NCI-H345 (cell line): ENCODE measurements at places on chromosomes 6 and 20.
A peak's percentile ranks its signal among the peaks of the same experiment; 100 is the strongest.

DNA sequence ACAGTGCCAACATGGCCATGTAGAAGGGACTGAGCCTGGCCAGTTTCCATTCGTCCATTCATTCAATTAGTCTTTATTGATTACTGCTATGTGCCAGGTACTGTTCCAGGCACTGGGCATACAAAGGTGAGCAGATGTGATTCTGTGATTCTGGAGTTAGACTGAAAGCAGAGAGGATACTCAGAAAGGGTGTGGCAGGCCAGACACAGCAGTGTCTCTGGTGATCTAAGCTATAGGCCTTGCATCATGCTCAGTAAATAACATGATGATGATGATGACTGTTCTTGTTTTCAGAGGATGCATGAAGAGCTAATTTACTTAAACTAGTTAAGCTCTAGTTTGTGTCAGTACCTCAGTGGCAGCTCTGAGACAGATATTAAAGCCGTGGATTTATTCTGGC, 31.4 kb upstream of the FUCA2 start:
- DNase-seq: no peak

GRCh38 chr20:64162239-64162910, 1.9 kb upstream of the MYT1 start:
- DNase-seq: no peak

DNA sequence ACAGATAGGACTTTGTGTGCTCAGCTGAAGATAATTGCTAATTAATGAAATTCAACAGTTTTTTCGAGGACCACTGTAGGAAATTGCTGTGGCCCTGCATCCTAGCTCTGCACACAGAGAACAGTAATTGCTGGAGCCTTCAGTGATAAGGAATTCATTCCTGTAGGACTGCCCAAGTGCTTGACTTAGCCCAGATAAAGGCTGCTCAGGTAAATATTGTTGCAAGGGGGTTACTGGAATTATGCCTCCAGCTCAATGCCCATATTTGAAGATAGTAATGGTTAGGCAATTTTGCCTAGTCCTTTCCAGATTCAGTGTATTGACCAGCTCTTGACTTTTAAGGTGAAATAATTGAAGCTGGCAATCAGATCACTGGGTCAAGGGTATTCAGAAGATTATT, 122.9 kb downstream of the SLC24A3 start:
- DNase-seq: no peak

- DNase-seq: no peak
These were observed 220.2 kb downstream of the UST start for GRCh38 chr6:148967011-148967520.

DNA sequence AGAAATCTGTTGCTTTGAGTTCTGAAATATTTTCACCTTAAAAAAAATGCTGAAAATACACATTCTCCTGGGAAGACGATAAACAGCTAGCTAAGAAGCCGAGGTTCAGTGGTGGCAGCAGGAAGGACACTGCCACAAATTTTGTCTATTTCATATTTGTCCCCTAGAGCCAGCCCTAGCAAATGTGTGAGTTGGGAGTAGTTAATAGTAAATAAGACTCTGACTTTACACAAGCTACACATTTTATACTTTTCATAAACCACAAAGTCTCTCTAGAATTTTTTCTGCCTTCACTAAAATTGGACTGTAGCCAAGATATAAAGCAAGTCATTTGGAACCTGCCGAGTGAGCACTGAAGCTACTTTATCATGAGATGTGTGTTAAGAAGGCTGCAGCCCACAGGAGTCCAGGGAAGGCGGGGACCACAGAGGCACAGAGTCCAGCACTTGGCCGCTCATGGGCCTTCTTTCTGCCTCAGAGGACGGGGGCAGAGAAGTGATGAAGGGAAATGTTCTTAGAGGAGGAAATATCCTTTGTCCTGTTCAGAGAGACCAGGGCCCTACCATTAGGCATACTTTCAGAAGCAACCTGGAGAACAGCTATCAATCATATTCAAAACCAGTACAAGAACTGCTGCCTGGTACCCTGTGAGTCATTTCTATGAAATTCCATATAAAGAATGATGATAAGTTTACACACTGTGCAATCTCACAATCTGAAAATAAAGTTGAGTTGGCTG, 241.7 kb upstream of the TAB2 start:
- peak; percentile 6 for DNase-seq

DNA sequence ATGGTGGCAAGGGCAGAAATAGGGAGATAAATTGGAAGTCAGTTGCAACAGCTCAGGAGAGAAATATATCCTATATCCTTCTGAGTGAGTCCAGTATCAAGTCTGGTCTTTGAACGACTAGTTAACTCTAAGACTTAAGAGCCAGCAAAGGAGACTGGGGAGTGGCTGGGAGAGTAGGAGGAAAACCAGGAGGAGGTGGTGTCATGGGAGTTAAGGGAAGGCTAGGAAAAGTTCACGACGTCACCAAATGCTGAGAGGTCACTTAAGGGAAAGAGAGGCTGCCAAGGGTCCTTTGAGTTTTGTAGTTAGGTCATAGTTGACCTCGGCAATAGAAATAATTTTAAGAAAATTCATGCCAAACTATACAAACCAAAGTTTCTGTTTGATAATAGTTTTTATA, 25.1 kb downstream of the ACOT13 start:
- DNase-seq: no peak

GRCh38 chr6:121868206-121868605, 432.8 kb downstream of the GJA1 start:
- DNase-seq: no peak

- DNase-seq: no peak
These were observed 29.4 kb upstream of the RNF8 start for GRCh38 chr6:37324131-37325033.

DNA sequence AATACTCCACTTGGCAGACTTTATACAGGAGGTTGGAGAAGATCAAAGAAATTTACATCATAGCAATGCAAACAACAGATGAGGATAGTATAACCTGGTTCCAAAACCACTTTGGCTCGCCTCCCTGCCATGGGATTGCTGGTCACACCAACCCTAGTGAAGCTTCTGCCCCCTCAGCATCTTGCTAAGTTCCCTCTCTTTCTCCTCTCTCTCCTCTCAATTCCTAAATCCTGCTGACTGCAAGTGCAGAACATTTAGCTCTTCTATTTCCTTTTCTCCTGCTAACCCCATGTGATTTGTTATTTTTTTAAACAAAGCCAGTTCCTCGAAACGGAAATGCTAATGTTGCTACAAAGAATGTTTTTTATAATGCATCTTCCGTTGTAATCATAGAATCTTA, 50.3 kb upstream of the LY86 start:
- no peak for DNase-seq

GRCh38 chr20:42656130-42656529, 533.6 kb downstream of the PTPRT start:
- peak; percentile 3 for DNase-seq

DNA sequence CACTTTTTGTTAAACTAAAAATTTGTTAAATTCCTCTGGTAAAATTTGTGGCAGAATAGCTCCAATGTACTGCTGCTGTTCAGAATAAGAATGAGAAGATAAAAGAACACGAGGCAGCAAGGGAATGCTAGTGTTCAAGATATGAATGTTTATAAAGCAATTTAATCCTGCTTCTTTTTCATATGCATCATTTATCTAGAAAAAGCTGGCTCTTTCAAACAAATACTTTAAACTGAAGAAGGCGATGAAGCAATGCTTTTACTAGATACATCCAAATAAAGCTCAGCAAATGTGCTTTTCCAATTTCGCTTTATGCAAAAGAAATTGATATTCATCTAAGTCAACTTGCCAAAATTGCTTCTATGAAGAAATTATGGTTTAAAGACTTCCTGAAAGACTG, 66.5 kb downstream of the COL9A1 start:
- DNase-seq: no peak

DNA sequence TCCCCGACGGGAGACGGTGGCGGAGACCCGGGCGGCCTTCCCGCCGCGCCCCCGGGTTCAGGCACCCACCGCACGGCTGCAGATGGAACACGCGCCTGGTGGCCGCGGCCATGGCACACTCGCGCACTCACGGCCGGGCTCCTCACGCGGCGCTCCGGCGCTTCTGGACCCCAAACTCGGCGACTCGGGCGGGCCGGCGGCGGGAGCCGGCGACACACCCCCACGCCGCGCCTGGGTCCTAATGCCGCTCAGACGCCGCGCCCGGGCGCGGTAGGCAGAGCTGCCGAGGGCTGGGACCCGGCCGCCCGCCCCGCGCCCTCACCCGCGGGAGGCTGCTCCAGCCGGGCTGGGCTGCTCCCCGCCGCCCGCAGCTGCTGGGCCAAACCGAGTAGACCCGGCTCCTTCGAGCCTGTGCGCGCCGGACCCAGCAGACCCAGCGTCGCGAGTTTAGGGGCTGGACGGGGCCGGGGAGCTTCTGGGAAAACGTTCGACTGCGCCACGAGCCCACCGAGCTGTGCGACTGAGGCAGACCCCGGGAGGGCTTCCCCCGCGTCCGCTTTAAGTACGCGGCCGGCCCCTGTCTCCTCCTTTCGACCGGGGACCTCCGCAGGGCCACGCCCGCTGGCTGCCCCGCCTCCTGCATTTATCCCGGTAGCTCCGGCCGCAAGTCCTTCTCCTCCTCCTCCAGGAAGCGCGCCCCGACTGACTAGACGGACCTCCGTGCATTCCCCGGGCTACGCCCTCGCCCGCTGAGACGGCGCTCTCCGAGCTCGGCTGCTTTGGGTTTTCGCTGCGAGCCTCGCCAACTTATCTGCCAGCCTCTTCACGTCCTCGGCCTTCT, at the start of gene SLC4A11:
Gene SLC4A11 (minus strand): TSS at position 165 of the 841 bp plus-strand sequence. CDS start 53 bp downstream, at position 112.
- peak; percentile 71 for DNase-seq

DNA sequence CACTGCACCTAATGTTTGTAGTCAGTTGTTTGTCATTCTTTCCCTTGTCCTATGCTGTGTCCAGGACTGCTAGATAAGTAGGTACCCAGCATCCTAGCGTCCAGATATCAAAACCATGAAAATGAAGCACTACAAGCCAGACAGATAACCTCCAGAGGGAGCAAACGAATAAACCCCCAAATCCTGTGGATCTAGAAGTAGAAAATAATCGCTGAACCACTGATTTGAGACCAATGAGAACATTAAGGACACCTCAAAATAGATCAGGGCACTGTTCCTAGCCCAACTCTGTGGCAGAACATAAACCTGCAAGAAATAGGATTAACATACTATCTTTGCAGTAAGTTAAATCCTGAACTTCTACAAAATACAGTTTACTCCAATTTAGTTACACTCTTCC, 1.1 kb upstream of the KLHL32 start:
- no peak for DNase-seq

- DNase-seq: peak; percentile 79
These were observed 523 bp downstream of the CDS2 start for GRCh38 chr20:5127204-5127858.

DNA sequence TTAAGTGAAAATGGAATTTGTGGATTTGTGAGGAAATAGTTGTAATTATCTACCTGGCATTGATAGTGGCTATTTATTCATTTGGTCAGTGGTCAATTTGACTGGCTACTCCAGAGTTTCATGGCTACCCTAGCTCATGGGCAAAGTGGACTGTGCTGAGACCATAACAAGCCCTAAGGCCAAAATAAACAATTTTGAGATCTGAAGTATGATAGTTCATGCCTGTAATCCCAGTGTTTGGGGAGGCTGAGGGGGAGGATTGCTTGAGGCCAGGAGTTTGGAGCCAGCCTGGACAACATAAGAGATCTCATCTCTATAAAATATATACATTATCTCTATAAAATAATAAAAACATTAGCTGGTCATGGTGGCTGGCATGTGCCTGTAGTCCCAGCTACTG, 311.7 kb downstream of the HIVEP2 start:
- DNase-seq: no peak

DNA sequence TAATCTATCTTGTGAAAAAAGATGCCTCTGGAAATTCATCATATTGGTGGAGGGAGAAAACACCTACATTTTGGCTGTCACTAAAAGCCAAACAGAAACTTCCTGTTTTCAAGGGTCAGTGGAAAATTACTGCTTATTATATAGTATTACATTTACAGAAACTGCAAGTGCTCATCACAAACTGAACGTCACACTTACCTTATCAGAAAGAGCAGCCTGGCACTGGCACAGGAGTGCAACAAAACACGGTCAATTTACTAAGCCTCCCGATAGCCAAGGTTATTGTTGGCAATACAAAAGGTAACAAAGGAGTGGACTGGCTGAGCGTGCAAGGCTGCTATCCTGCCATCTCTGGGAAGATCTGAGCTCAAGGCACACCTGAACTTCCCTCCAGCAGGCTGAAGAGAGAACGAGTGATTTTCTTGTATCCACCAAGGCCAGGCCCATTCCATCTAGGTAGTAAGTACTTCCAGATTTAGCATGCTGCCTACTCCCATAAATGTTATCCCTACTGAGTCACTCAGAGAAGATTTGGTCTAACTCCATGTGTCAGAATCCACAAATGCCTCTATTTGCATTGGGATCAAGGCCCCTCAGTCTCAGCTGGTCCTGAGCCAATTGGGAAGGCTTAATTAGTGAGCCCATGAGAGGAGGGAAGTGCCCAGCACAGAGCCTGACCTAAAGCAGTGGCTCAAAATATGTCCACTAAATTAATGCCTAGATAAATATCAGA, 399.8 kb downstream of the BTBD9 start:
- peak; percentile 46 for DNase-seq

GRCh38 chr6:45710304-45710821, 305.3 kb downstream of the CLIC5 start:
- DNase-seq: no peak

DNA sequence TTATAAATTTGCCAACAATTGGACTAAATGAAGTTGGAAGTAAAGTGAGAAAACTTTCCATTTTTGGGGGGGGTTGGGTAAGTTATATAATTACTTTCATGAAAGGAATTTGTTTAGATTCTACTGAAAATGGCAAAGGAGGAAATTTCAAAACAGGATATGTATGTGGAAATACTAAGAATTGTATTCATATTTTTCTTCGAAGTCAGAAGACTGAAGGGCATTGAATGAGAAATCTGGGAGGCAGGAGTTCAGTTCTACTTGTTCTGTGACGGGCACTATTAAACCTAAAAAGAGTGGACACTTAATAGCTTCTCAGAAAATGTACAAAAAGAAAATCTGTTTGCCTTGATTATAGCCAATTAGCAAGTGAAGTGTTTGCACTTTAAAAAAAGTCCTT, 114.7 kb downstream of the PRIM2 start:
- no peak for DNase-seq

- no peak for DNase-seq
These were observed 46.0 kb downstream of the TFAP2A start for GRCh38 chr6:10368861-10369260.

- no peak for DNase-seq
These were observed 115.3 kb downstream of the COL12A1 start for GRCh38 chr6:75090576-75090975.

DNA sequence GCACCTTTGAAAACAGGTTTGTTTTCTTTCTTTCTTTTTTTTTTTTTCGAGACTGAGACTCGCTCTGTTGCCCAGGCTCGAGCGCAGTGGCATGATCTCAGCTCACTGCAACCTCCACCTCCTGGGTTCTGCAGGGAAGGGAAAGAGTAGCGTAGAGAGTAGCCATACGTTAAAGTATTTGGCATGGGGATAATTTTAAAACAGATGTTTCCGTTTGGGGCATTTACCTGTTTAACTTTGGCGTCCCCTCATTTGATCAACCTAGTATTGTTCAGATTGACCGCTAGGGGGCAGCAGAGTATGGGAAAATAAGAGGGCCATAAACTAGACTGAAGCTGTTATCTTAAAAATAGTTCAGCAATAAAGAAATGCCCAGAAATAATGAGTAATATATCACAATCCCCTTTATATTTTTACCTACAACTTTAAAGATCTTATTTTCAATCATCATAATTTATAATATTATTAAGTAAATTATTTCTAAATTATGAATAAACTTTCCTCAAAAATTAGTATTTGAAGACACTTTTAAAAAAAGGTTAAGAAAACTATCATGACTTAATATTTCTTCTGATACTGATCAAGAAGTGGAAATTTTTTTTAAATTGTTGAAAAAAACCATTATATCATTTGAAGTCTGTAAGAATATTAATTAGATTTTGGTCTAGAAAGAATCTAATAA, 7.6 kb upstream of the TAAR9 start:
- DNase-seq: peak; percentile 65

- no peak for DNase-seq
These were observed 82.5 kb upstream of the MRPS10 start for GRCh38 chr6:42300185-42300584.
